ENCODE measurements at places on chromosomes 12 and 14.

DNA sequence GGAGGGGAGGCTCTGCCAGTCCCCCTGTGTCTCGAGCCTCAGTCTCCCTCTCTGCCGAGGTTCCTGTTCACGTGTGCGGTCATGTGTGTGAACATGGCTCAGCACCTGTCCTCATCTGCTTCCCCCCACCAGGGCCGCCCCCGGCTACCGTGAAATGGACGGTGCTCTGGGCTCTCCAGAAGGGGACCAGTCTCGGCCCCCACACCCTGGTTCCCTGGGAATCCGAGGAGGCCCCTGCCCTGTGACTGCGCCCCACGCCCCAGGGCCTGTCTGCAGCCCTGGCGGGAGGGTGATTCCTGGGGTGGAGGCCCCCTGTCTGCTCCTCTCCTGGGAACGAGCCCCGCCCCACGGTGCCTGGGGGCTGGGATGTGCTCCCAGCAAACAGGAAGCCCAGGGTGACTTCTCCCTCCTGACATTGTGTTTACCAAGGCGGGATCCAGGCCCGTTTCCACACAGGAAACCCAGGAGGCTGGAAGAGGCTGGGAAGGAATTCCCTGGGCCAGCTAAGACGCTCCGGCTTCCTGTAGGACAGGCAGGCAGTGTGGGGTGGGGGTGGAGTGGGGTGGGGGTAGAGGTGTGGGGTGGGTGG is 46.6 kb downstream of the KIF26A start:
- DNase-seq: no peak

GRCh38 chr14:79586989-79587598 is 624.2 kb downstream of the DIO2 start:
- no peak for DNase-seq

DNA sequence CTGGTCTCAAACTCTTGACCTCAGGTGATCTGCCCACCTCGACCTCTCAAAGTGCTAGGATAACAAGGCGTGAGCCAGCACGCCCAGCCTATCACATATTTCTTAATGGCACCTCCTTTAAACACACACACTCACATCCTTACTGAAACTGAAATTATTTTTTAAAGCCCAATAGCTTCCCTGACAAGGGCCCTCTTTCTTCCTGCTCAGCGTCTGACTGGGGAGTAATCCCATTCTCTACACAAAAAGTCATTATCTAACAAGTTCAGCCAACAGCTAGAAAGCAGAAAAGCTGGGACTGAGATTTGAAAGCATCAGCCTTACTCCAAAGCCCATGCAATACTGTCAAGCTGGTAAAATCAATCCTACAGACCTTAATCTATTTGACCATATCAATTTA is 10.0 kb upstream of the AICDA start:
- no peak for DNase-seq

- no peak for DNase-seq
Measured at GRCh38 chr12:127507341-127507740, 759.6 kb upstream of the TMEM132C start.

DNA sequence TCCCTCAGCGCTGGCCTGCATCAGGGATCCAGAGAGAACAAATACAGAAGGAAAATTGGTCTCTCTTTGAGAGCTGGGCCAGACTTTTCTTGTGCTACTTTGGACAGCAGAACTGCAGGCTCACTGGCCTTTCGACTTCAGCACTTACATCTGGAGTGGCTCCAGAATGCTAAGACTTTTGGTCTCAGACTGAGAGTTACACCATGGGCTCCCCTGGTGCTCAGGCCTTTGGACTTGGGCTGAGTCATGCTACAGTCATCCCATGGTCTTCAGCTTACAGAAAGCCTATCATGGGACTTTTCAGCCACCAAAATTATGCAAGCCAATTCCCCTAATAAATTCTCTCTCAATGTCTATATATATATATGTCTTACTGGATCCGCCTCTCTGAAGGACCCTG is 9.0 kb upstream of the CD163 start:
- DNase-seq: no peak

DNA sequence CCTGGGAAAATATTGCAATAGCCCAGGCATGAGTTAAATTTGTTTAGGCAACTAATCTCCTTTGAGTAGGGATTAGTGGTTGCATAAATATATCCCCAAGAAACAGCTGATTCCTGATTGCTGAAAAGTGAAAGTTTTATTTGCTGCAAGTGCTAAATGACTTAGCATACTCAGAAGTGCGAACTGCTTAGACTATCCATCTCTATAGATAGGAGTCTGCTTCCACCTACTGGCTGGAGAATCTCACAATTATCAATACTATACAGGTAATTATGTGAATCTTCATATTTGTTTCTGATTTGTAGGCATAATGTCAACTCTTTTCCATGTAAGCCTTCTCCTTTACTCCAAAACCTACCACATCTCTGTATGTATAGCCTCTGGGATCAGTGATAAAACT is 12.0 kb upstream of the SLCO1B3 start:
- DNase-seq: no peak

GRCh38 chr12:90305379-90305778 is 596.7 kb upstream of the ATP2B1 start:
- no peak for DNase-seq

DNA sequence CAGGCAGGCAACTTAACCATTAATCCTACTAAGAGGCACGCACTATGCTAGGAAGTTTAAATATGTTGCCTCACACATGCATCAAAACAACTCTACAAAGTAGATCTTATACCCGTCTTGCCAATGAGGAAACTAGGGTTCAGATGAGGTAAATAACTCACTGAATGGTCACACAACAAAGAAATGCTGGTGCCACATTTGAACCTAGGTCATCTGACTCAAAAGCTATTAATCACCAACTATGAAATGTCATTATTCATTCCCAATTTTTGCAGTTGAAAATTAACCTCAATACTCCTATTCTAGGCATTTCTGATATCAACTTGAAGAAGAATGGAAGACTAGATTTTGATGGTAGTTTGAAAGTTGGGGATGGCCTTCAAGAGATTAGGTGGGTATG is 2.8 kb upstream of the PYROXD1 start:
- DNase-seq: no peak
